ENCODE measurements at places on chromosomes 3 and 15.

DNA sequence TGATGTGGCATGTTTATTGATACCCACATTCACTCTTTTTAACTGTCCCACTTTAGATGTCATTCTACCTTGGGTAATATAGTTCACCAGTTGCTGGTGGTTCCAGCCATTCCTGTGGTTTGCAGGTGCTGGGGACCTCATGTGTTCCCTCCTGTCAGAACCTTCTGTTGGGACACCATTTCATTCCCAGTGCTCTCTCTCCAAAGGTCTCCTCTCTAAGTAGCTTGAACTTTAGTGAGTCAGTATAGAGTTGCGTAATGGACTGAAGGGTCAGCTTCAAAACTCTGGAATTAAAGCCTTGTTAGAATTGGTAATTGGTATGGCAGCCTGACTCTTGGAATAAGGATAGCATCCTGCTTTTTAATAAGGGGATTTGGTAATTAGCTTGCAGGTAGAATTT lies 108.5 kb downstream of the PLCL2 start:
- DNase-seq = no peak

GRCh38 chr3:59088761-59089160 lies 38.9 kb upstream of the CFAP20DC start:
- no peak for DNase-seq

DNA sequence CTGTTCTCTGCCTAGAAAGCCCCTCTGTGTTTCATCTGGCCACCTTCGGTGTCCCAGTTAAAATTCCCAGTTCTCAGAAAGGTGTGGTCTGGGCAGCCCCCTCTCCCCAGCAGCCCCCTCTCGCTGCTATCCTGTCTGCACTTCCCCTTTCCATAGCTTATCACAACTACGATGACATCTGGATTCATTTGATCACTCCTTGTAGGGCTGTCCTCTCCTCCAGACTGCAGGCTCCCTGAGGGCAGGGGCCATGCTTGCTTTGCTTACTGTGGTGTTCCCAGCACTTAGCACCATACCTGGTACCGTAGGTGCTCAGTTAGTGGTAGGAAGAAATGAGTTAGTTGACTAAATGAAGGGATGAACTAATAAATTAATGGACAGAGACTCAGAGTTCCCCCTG lies 26.3 kb upstream of the GOLGA6C start:
- no peak for DNase-seq

- no peak for DNase-seq
These were observed 215.2 kb upstream of the ADAMTS9 start for GRCh38 chr3:64903006-64903405.

GRCh38 chr15:48962662-48963523 lies 826 bp downstream of the SHC4 start:
- no peak for DNase-seq

- DNase-seq = no peak
These were observed 5.4 kb upstream of the ALDH1A2 start for GRCh38 chr15:58070801-58071418.

DNA sequence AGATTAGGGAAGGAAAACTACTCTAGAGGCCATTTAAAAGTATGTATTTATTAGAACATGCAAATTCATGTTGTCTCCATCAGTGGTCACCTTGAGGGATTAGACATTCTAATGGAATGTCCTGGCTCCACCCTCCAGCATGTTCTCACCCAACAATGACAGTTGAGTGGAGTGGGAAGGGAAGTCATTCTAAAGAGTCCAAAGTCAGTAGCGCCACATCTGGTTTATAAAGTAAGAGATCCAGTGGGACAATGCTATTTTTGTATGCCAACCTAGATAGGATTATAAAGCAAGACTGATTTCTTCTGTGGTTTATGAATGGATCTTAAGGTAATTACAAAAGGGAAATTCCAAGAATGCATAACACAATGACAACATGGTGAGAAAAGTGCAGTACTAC lies 33.3 kb downstream of the SLC24A1 start:
- DNase-seq = no peak

- DNase-seq = no peak
These were observed 837.6 kb upstream of the DPPA4 start for GRCh38 chr3:110174908-110175307.

DNA sequence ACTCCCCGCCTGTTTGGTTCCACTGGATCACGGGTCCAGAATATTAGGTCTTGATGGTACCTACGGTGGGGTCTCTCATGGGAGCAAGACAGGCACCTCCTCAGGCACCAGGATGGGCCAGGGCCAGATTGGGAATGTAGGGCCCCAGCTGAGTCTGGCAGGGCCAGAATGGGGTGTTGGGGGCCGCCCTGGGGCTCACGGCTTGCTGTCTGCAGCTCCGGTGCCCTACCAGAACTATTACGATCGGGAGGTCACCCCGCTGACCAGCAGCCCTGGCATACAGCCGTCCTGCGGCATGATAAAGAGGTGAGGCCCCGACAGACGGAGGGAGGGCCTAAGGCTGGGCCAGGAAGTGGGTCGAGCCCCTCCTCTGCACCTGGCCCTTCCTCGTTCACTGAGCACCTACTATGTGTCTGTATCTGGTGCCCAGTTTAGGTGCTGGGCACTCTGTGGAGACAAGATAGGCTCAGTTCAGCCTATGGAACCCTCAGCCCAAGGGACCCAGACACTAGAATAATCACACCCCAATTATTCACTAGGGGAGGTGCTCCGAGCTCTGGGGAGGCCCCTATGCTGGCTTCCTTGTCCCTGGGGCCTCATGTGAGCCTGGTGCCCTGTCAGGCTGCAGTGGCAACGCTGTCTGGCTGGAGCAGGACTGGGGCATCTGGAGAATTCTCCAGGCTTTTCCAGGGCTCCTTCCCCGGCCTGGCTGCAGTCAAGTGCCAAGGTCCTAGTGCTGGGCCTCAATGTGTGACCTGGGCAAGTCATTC lies 37.9 kb downstream of the PSTPIP1 start:
- no peak for DNase-seq

- no peak for DNase-seq
These were observed 119.2 kb upstream of the ZBED2 start for GRCh38 chr3:111714305-111714704.

GRCh38 chr3:140395134-140396075 lies 282.5 kb upstream of the TRIM42 start:
- no peak for DNase-seq

DNA sequence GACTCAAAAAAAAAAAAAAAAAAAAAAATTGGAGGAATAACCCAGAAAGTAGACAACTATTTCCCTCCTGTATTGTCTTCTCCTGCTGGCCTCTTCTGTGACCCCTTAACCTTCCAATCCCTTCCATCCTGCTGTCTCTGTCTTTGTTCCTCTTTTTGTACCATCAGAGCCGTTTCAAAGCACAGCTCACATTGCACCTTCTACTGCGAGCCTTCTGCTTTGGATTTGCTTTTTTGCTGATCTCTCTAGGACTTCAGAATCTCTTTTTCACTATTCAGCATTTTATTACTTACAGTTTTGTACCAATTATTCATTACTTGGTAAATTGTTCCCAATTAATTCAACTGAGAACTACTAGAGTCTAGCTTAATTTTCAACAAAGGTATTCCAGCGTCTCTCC lies 284.0 kb upstream of the TBL1XR1 start:
- DNase-seq = no peak

DNA sequence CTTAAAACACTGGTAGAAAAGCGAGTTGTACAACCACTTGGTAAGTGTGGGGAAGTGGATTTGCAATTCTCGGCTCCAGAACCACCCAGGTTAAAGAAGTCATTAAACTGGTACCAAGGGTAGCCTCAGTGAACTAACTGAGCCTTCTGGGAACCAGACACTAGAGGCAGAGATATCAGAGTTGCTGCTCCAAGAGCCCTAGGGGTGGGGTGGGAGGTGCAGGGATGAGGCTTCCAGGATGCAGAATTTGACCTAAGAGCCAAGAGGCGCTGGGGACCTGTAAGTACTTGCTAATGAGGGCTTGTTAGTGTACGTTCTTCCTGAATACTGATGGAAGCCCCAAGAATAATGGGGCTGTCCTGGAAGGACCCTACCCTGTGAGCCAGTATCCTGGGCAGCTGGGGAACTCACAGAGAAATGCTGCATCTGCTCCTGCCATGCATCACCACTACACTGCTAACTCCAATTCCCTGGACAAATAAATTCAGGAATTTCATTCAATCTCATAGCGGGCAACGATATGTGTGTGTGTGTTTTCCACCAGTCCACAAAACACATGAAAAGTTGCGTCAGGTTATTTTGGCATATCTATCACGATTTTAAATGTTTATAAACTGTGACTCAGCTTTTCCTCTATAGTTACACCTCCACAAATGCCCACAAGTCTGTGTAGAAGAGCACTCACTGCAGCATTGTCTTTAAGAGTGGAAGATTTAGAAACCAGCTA lies 23.8 kb downstream of the STIMATE start:
- no peak for DNase-seq

- no peak for DNase-seq
These were observed 84.9 kb downstream of the TRIM42 start for GRCh38 chr3:140762746-140763145.

GRCh38 chr3:57179580-57180410 lies 14.6 kb upstream of the IL17RD start:
- peak; percentile 18 for DNase-seq

DNA sequence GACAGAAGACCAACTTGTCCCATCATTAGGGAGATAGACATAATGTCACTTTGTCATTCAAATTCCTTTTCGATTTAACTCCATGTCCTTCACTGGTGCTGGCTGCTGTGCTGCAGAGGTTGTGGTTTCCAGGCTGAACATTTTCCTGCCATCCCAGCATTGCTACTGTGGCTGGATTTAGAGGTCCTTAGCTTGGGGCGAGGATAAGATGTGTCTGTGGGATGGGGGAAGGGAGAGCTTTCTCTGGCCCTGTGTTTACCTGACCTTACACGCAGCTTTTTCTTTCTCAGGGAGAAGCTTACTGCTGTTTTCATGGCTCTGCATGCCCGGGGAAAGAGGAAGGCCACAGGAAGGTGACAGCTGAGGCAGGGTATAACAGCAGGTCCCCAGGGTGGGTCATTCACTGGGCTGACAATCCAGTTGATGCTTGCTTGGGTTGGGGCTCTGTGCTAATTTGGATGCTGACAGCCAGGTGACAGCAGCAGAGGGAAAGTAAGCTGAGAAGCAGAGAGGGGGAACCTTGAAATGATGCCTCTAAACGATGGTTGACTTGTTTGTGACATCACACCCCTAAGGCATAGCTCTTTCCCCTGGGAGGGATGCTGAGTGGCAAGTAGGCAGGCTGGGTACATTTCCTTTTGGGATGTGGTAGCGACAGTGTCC lies 326.9 kb upstream of the CTNNB1 start:
- DNase-seq = no peak

GRCh38 chr3:46564190-46565021 lies 1.7 kb downstream of the LRRC2 start:
- DNase-seq = no peak

GRCh38 chr3:127174715-127175140 lies 18.2 kb upstream of the PRR23E start:
- no peak for DNase-seq

- DNase-seq = no peak
These were observed 56.9 kb downstream of the CADPS start for GRCh38 chr3:62818347-62818746.

GRCh38 chr3:171565481-171566058 lies 105.4 kb upstream of the TNIK start:
- DNase-seq = no peak
